ENCODE measurements at places on chromosomes 5 and 9. TPM values are rescaled to one million over a fixed set of nuclear protein-coding genes. Genes with fewer than 3 reads are reported as not detected.

GRCh38 chr5:67301285-67301903 is 104.8 kb upstream of the CD180 start:
- no peaks in the 10 kb centered on the region for H3K36me3 ChIP-seq
- DNase-seq: no peak
- H3K27ac ChIP-seq: no peak overlapping the region
- no peak overlapping the region for H3K4me3 ChIP-seq
- no peaks in the 10 kb centered on the region for H3K4me1 ChIP-seq
- H3K27me3 ChIP-seq: no peaks in the 10 kb centered on the region

Gene THBS4
- 0.15 TPM for total RNA-seq

Gene SLC6A7
- total RNA-seq: not detected

Gene GPX8
- 0.20 TPM for total RNA-seq

Gene GDNF
- total RNA-seq: not detected

Gene MEF2C
- 4.2 TPM for total RNA-seq

- no peak overlapping the region for H3K4me3 ChIP-seq
- no peaks in the 10 kb centered on the region for H3K36me3 ChIP-seq
- no peak overlapping the region for H3K27ac ChIP-seq
- H3K4me1 ChIP-seq: no peaks in the 10 kb centered on the region
- DNase-seq: no peak
- peaks cover 7% of the 10 kb centered on the region for H3K27me3 ChIP-seq
Measured at GRCh38 chr5:154627698-154628678, 127.2 kb upstream of the LARP1 start.

Gene IGFBPL1
- not detected for total RNA-seq

DNA sequence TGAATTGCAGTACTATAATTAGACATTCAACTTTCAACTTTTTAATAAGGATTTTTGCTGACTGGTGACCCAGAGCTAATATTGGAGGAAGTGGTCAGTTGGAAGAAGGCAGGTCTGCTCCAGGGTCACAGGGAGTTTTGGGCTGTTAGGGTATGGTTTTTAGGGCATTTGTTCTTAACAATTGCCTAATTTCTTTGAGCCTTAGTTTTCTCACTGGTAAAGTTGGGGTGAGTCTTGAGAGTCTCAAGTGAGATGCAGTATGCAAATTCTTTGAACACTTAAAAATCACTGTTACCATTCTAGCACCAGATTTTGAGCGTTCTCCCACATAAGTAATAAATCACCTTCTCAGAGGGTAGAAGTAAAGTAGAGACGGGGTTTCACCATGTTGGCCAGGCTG is 50.9 kb downstream of the RMI1 start:
- H3K36me3 ChIP-seq: no peaks in the 10 kb centered on the region
- H3K4me1 ChIP-seq: no peaks in the 10 kb centered on the region
- H3K27me3 ChIP-seq: no peaks in the 10 kb centered on the region
- no peak overlapping the region for H3K4me3 ChIP-seq
- H3K27ac ChIP-seq: no peak overlapping the region

DNA sequence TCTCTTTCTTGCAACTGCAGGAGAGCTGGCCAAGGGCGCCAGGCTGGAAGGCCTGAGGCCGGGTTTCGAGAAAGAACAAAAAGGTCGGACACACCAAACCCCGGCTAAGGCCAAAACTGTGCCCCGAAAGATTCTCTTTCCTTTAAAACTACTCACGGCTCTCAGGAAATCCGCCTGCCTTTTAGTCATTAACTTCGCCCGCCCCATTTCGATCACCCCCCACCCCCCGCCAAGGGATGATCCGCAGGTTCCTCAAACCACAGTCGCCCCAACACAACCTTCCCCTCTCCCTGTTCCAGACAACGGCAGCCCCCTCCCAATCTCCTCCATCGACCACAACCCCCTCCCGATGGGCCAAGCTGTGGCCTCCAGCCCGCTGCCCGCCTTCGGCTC is 536 bp downstream of the FEM1C start:
- H3K4me1 ChIP-seq: peaks cover 38% of the 10 kb centered on the region
- no peaks in the 10 kb centered on the region for H3K36me3 ChIP-seq
- DNase-seq: peak; percentile 38
- H3K27me3 ChIP-seq: no peaks in the 10 kb centered on the region

- H3K4me1 ChIP-seq: peaks cover 18% of the 10 kb centered on the region
- no peak for DNase-seq
- no peaks in the 10 kb centered on the region for H3K36me3 ChIP-seq
- peak overlapping the region; percentile 36 for H3K27ac ChIP-seq
Measured at GRCh38 chr5:170393235-170393634, 4.1 kb upstream of the KCNMB1 start.

- no peaks in the 10 kb centered on the region for H3K36me3 ChIP-seq
- no peak for DNase-seq
- H3K27ac ChIP-seq: no peak overlapping the region
- H3K27me3 ChIP-seq: no peaks in the 10 kb centered on the region
- no peak overlapping the region for H3K4me3 ChIP-seq
Measured at GRCh38 chr9:17319864-17320263, 185.0 kb downstream of the CNTLN start.

Gene IFNE
- total RNA-seq: not detected

- no peak overlapping the region for H3K27ac ChIP-seq
- peaks cover 3% of the 10 kb centered on the region for H3K27me3 ChIP-seq
- DNase-seq: no peak
- H3K4me1 ChIP-seq: no peaks in the 10 kb centered on the region
Measured at GRCh38 chr5:2598503-2598902, 153.0 kb downstream of the IRX2 start.

Gene BASP1
- 2.2 TPM for total RNA-seq

Gene GDA
- total RNA-seq: 0.07 TPM

DNA sequence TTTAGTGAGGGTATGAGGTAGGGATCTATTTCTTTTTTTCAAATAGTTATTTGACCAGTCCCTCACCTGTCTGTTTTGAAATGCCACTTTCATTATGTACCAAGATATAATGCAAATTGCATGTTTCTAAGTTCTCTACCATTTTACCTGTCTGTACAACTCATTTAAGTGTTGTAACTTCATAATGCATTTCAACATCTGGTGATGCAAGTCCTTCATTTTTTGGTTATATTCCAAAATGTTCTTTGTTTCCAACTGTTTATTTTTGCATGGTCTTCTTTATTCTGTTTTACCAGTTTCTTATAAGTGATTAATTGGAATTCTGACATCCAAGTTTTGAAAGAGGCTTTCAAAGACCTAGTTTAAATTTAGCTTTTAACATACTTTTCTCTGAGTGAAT is 26.8 kb downstream of the TDRD7 start:
- no peaks in the 10 kb centered on the region for H3K4me1 ChIP-seq
- H3K4me3 ChIP-seq: no peak overlapping the region
- H3K27ac ChIP-seq: no peak overlapping the region
- no peak for DNase-seq
- H3K36me3 ChIP-seq: no peaks in the 10 kb centered on the region

GRCh38 chr9:34741628-34742027 is 31.7 kb upstream of the CCL21 start:
- no peak overlapping the region for H3K27ac ChIP-seq
- H3K36me3 ChIP-seq: no peaks in the 10 kb centered on the region
- no peaks in the 10 kb centered on the region for H3K4me1 ChIP-seq
- H3K4me3 ChIP-seq: no peak overlapping the region

Gene BTNL3
- not detected for total RNA-seq

GRCh38 chr5:169100735-169101075 is 200.2 kb downstream of the SLIT3 start:
- DNase-seq: no peak
- no peak overlapping the region for H3K27ac ChIP-seq
- H3K4me1 ChIP-seq: no peaks in the 10 kb centered on the region
- H3K36me3 ChIP-seq: no peaks in the 10 kb centered on the region
- no peak overlapping the region for H3K4me3 ChIP-seq

- H3K4me1 ChIP-seq: peaks cover 2% of the 10 kb centered on the region
- no peak for DNase-seq
- H3K4me3 ChIP-seq: no peak overlapping the region
- no peaks in the 10 kb centered on the region for H3K27me3 ChIP-seq
- no peaks in the 10 kb centered on the region for H3K36me3 ChIP-seq
- no peak overlapping the region for H3K27ac ChIP-seq
Measured at GRCh38 chr5:61279725-61280124, 52.3 kb upstream of the ZSWIM6 start.

Gene TJP2
- 10.4 TPM for total RNA-seq

Gene ARAP3
- total RNA-seq: 25.6 TPM

Gene EDIL3
- not detected for total RNA-seq

GRCh38 chr5:115289104-115289503 is 7.3 kb downstream of the CCDC112 start:
- H3K27me3 ChIP-seq: no peaks in the 10 kb centered on the region
- no peak for DNase-seq
- H3K4me3 ChIP-seq: no peak overlapping the region
- H3K36me3 ChIP-seq: no peaks in the 10 kb centered on the region
- no peaks in the 10 kb centered on the region for H3K4me1 ChIP-seq

GRCh38 chr9:89179895-89180734 is 1.5 kb upstream of the SHC3 start:
- H3K27ac ChIP-seq: no peak overlapping the region
- H3K27me3 ChIP-seq: peaks cover 15% of the 10 kb centered on the region
- DNase-seq: no peak

All from T-cell (primary cell).